ENCODE measurements at places on chromosomes 12 and 14.

DNA sequence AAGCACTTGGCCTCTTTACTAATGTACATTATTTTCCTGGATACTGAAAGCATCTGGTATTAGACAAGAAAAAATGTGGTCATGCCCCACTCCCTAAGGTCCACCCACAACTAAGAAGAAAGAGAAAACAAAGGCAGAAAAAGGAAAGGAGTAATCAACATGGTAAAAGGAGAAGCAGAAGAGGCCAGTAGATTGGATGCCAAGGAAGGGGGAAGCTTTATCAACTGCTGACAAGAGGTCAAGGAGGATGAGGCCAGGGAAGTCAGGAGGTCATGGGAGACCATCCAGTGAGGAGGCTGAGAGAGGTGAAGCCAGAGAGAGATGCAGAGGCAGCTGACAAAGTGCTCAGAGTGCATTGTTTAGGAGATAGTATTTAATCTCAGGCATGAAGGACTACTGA, 383.5 kb downstream of the ZFP36L1 start:
- DNase-seq = no peak

DNA sequence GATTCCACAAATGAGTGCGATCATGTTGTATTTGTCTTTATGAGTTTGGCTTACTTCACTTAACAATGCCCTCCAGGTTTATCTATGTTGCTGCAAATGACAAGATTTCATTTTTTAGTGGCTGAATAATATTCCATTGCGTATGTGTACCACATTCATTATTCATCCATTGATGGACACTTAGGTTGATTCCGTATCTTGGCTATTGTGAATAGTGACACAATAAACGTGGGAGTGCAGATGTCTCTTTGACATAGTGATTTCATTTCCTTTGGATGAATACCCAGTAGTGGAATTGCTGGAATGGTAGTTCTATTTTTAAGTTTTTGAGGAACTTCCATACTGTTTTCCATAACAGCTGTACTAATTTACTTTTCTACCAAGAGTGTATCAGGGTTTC, 23.5 kb downstream of the AKAP6 start:
- no peak for DNase-seq

DNA sequence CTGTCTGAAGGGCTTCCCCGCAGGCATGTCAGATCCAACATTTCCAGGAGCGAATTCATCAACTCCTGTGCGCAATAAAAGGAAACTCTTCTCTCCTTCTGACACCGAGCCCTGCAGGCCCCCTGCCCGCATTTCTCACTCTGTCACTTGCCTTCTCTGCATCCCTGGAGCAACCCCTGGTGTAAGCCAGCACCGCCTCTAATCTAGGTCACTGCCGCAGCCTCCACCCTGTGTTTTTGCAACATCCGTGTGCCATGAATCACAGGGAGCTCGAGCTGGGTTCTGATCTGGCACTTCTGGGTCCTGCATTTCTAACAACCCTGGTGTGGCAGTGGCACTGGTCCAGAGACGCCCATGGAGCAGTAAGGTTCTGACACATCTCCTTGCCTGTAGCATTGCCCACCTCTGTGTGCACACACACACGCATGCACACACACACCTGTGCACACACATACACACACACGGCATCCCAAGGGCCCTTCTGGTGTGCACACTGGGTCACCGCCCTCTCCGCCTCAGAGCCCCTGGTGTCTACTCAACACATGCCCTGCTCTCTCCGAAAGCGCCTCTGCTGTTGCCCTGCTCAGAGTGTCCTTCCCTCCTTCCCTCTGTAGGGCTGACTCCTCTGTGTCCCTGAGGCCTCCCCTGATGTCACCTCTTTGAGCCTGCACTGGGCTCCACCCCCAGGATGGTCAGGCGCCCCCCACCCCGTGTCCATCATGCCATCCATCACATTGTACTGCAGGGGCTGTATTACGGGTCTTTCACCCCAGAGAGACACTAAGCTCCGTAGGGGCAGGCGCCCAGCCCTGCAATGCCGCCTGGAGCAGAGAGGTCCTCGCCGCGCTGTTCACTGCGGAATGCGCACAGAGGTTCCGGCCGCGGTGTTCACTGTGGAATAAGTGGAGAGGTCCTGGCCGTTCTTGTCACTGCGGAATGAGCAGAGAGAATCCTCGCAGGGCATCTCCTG, 111.4 kb upstream of the SFSWAP start:
- no peak for DNase-seq

- DNase-seq = no peak
These were observed 22.1 kb downstream of the MYO1H start for GRCh38 chr12:109369831-109370230.

GRCh38 chr12:108759924-108760323, 28.6 kb upstream of the CORO1C start:
- DNase-seq = no peak

DNA sequence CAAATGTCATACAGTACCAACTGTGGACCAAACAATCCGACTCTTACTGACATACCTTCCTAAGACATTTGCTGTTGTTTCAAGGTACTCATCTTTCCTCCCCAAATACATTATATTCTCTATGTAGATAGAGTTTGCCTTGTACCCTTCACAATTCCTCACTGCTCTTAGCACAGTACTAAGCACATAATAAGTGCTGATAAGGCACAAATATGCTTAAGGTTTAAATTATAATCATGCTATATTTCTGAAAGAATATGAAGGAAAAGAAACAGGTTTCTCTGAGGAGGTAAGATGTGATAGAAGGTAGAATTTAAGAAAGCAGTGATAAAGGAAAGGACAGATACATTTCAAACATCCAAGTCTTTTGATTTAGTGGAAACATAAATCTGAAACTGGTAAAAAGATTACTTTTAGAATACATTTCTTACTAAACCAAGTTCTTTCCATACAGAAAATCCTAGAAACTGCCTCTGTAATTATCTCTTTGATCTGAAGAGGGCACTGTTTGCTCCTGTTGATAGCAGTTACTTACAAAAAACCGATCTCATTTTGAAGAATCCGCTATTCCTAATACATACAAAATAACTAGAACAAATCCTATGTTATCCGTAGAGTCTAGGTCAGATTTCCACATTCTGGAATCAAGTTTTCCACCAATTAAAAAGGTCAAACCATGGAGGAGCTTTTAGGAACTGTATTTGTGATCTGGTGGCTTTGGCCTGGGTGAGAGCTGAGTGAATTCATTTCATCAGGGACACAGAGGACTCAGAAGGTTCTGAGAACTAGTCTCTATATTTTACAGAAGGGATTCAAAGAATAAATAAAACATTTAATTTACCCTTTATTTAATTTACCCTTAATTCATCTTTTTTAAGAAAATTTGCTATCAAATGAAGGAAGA, 311.9 kb downstream of the DAD1 start:
- no peak for DNase-seq

DNA sequence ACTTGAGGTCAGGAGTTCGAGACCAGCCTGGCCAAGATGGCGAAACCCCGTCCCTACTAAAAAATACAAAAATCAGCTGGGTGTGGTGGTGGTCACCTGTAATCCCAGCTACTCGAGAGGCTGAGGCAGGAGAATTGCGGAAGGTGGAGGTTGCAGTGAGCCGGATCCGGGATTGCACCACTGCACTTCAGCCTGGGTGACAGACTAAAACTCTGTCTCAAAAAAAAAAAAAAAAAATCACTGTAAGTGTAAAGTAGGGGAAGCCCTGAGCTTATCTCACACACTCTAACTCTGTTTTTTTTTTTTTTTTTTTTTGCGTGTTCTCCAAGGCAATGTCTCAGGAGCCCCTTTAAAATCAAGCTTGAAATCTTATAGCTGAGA, 421 bp upstream of the RBMS2 start:
- no peak for DNase-seq
